ENCODE measurements at places on chromosomes 6 and 20.

- DNase-seq, result no peak
Observed at GRCh38 chr6:106120006-106120405, 33.9 kb downstream of the PRDM1 start.

- DNase-seq, result no peak
Observed at GRCh38 chr20:36070451-36070850, 84.1 kb upstream of the EPB41L1 start.

DNA sequence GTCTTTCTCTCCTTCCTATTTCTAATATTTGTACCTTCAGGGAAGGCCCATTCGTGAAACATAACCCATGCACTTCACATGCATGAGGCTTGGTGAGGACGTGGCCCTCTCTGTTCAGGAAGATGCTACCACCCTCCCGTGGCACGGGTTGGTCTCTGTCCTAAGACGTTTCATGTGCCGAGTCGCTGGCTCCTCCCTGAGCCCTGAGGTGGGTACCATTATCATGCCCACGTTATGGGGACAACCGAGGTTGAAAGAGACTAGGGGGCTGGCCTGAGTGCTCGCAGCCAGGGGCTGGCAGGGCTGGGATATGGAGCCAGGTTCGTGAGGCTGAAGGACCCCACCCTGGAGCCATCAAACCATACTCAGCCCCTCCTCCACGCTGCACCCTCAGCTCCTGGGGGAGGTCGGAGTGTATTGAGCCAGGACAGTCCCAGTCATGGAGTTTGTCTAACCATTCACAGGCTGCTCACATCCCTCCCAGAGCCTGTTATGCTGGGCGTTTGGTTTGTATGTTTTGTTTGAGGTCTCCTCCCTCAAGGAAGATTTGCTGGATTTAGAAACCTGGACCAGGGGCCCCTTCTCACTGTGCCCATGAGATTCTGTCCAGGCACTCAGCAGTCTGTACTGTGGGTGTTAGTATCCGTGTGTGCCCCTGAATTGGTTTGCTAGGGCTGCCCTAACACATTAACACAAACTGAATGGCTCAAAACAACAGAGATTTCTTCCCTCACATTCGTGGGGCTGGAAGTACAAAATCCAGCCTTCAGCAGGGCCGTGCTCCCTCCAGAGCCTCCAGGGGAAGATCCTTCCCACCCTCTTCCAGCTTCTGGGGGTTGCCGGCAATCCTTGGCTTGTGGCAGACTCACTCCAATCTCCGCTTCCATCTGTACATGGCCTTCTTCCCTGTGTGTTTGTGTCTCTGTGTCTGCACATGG lies 88.3 kb downstream of the ANKRD60 start:
- DNase-seq, result no peak

DNA sequence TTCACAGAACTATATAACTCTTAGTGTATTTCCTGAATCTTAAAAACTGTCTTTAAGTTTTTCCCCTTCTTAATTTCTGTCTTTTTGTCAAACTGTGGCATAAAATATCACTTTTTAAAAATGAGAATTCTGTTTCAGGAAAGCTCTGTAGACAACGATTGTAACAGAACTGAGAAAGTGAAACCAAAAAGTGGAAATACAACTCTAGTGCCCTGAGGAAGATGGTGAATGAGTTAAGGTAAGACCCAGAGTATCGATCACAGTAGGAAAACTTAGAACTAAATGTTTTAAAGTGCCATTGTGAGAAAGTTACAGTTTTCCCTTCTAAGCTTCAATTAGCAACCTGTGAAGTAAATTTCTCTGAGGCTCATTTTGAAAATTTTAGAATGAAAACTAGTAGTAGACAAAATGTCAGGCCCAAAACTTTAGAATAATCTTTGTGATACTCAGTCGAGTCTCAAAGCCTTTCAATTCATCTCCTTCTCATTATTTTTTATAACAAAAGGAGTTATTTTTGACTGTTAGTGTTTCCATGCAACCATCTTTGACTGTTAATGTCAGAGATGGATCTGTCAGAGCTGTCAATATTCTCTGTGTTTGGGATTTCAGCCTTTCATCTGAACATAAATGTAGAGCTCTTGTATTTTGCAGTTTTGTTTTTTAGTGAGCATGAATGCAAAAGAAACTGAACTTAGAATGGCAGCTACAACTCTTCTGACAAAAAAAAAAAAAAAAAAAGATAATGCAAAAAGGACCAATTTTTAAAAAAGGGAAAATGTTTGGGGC lies 19.0 kb upstream of the TRDN start:
- DNase-seq, result no peak

GRCh38 chr20:24781418-24781980 lies 167.6 kb upstream of the CST7 start:
- no peak for DNase-seq

- DNase-seq, result no peak
Observed at GRCh38 chr6:54191461-54191860, 80.2 kb downstream of the MLIP start.

Measured in activated CD4-positive, CD25-positive, alpha-beta regulatory T cell (primary cell).